ENCODE measurements at places on chromosomes 12 and 14.

DNA sequence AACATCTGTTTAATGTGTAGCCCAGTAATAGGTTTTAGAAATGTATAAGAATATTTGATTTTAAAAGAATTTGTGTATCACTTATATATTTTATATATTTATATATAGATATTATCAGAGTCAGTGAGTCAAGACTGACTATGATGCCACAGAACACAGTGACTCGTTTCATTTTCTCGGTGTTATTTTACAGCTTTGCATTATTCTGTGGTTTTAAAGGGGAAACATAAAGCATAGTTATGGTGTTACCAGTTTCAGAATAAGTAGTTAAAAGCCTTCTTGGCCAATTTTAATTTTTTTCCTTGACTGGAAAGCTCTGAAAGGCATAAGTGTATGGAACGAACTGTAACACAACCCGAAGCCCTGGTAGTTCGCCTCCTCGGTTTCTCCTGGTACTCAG is 91.0 kb downstream of the GRIP1 start:
- no peak for DNase-seq

DNA sequence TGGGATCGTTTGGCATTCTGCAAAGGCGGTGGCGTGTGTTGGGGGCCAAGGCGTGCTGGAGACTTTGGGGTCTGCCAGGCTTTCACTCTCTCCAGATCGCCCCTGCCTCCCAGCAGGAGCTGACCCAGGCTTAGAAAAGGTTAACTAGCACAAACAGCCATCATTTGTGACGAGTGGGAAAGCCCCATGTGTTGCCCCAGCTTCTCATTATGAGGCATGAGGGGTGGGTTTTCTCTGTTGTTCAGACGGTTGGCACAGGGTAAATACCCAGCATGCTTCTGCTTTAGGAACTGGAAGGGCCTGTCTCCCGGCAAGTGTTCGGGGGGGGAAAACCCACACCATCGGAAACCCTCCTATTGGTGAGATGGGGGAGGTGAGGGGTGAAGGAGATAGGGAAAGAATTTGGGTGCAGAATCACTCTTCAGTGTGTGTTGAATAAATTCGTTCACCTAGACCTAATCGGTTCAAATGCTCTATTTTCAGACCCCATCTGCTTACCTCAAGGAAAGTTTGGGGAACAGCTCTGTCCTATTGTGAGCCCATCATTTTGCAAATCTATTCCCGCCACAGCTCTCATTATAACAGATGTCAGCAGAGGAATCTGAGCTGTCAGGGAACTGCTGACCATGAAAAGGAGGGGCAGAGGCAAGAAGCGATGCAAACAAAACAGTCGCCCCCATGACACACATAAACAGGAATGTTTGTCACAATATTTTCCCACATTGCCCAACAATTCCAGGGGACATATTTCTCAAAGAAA is 34.7 kb upstream of the C12orf42 start:
- no peak for DNase-seq

- peak; percentile 54 for DNase-seq
Measured at GRCh38 chr12:96462571-96463280, 26.7 kb upstream of the CFAP54 start.

DNA sequence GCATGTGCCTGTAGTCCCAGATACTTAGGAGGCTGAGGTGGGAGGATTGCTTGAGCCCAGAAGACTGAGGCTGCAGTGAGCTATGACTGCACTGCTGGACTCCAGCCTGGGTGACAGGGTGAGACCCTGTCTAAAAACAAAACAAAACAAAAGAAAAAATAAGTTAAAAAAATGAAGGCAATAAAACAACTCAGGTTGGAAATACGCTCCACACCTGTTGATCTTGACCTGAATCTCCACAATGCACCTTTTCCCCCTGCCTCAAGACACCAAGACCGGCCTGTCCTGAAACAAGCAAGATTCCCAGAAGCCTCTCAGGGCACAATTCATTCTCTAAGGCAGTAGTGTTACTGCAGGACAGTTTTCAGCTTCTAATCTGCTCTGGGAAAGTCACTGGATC is 20.8 kb upstream of the CEBPE start:
- no peak for DNase-seq

DNA sequence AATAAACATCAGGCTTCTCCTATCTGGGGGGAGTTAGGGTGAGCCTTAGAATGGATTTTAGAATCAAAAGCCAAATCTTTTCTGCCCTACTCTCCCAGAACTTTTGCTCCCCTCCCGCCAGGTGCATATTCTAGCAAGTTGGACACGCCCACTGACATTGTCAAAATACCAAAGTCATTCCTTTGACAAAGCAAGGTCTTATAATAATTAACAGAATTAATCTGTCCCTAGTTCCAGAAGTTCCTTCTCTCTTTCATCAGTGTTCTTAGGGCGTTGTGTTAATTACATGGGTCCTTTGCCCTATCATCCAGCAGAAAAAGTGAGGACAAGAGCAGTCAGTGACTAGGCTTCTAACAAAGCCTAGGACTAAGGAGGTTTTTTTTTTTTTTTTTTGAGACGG is 2.4 kb downstream of the PRR13 start:
- no peak for DNase-seq

- DNase-seq = no peak
Measured at GRCh38 chr14:52863334-52863700, 71.9 kb upstream of the GNPNAT1 start.

- no peak for DNase-seq
Measured at GRCh38 chr12:32512910-32513309, 113.6 kb downstream of the FGD4 start.

GRCh38 chr12:27077586-27077985 is 4.8 kb downstream of the C12orf71 start:
- DNase-seq = no peak

- DNase-seq = no peak
Measured at GRCh38 chr12:50580436-50580835, 75.7 kb downstream of the DIP2B start.

DNA sequence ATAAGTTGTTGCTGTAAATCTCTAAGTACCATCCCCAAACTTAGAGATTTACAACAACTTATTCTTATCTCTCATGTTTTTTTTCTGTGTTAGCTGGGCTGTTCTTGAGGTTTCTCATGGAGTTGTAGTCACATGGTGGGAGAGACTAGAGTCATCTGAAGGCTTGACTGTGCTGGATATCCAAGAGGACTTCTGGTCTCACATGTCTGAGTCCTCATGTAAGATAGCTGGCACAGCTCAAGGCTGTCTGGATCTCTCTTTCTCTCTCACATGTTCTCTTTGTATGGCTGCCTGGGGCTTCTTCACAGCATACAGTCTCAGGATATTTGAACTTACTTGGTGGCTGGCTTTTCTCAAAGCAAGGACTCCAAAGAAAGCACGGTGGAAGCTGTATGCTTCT is 63.8 kb downstream of the DACT1 start:
- no peak for DNase-seq

DNA sequence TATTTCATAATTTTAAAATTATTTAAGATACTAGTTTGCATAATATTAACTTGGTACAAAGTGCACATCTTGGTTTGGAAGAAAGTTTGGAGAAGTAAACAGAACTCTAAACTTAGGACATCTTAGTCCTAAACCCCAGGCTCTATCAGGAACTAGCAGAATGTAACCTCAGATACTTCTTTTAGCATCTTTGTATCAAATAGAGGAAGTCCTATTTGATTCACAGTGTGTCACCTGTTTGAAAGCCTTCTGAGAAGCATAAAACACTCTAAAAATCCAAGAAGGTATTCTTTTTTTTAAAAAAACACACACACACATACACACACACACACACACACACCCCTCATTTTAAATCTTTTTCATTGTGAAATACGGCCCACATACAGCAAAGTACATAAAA is 12.0 kb upstream of the RNU6-7 start:
- DNase-seq = no peak

- no peak for DNase-seq
Measured at GRCh38 chr12:52274521-52275120, at the start of gene KRT86. KRT86 (plus strand) TSS chr12:52274645; CDS start chr12:52301917, 27,272 bp downstream.

DNA sequence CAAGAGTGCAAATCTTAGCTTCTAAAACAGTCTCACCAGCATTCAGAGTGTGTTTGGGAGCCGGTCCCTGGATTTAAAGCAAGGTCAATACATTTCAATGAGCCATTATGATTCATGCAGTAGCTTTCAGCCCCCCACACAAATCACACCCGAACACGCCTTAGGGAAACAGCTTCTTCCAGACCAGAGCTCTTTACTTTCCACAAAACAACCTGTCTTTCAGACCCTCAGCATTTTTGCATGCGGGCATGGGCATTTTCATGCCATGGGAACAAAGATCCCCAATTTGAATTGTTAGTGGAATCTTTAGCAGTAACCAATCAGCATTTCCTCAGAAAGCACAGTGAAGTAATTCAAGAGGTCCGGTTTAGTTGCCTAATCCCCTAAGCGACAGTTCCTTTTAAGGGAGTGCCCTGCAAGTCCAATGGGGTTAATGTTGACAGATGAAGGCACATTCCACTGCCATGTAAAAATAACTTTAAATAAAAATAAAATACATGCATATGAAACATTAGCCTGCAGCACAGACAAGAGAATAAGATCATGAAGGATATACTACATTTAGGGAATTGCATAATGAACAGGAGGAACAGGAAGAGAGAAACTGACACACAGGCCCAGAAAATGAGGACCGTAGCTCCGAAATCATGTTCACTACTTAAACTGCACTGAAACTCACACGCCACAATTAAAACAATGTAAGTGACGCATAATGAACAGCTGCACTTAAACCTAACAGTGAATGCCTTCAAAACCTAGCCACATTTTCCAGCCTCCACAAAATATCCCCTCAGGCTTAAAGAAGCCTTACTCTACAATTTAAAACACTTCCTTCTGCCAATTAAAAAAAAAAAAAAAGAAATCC is 4.0 kb downstream of the VPS37B start:
- peak; percentile 65 for DNase-seq

DNA sequence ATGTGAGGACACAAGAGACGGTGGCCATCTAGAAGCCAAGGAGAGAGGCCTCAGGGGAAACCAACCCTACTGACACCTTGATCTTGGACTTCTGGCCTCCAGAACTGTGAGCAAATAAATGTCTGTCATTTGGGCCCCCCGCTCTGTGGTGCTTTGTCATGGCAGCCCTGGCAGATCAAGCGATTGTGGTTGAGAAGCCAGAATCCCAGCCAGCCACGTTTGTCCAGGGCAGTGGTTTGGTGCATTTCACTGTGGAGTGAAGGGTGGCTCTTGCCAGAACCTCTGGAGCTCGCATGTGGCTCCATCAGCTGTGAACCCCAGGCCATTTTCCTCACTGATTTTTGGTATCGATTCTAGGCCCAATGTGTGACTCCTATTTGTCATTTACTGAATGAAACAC is 404.9 kb downstream of the BCL11B start:
- no peak for DNase-seq

DNA sequence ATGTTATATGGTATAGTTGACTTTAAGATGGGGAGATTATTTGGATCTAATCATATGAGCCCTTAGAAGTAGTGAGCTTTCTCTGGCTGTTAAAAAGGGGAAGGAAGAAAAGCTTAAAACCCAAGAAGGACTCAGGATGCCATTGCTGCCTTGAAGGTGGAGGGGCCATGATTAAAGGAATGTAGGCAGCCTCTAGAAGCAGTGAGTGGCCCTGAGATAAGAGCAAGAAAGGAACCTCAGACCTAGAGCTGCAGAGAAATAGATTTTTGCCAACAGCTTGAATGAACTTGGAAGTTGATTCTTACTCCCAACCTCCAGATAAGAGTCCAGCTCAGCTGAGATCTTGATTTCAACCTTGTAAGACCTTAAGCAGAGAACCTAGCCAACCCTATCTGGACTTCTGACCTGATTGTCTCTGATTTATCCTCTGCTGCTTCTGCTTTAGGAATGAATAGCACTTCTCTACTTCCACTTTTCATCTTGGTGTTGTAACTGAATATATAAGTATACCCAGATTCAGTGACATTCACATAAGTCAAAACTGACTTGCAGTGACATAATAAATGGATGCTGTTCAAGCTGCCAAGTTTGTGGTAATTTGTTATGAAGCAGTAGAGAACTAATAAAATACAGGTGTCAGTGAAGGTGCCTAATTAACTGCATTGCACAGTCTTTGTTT is 33.5 kb downstream of the RAD51B start:
- no peak for DNase-seq

GRCh38 chr14:31660728-31661127 is 99.5 kb downstream of the NUBPL start:
- DNase-seq = no peak

GRCh38 chr12:56257491-56258067 is 605 bp downstream of the ANKRD52 start:
- peak; percentile 74 for DNase-seq

GRCh38 chr12:42804928-42805327 is 215.4 kb upstream of the PRICKLE1 start:
- no peak for DNase-seq

DNA sequence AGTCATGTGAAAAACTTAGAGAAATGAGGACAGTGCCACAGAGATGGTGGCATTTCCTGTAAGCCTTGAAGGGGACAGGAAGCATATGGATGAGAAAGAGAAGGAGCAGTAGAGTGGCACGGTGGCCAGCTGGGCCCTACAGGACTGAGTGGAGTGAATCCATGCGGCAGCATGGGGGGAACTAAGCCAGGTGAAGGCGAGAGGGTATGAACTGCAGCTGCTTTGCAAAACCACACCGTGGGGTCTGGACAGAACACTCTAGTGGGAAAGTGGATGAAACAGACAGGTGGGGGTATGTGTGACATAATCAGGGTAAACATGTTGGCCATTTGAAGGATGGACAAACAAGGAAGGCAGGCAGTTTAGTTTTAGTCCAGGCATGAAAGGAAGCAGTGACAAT is 10.4 kb upstream of the SYCP3 start:
- no peak for DNase-seq

DNA sequence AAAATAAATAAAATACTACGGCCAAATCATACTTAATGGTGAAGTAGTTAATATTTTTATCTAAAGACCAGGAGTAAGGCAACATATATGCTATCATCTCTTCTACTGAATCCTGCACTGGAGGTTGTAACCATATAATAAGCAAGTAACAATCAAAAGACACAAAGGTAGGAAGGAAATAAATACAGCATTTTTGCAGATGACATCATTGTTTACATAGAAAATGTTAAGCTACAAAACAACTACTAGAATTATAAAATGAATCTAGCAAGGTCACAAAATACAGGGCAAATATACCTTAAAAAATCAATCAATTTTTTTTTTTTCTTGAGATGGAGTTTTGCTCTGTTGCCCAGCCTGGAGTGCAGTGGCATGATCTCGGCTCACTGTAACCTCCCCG is 51.6 kb upstream of the BDKRB2 start:
- no peak for DNase-seq

- peak; percentile 61 for DNase-seq
Measured at GRCh38 chr14:74945261-74945851, 10.0 kb downstream of the PGF start.

- DNase-seq = no peak
Measured at GRCh38 chr12:52721838-52722470, 18.6 kb upstream of the KRT77 start.

- no peak for DNase-seq
Measured at GRCh38 chr12:114311974-114312373, 94.0 kb downstream of the TBX5 start.

GRCh38 chr12:52032446-52032803 is 18.8 kb upstream of the NR4A1 start:
- DNase-seq = no peak

GRCh38 chr12:25546318-25546717 is 6.8 kb downstream of the LMNTD1 start:
- no peak for DNase-seq

GRCh38 chr12:3129301-3130056 is 52.3 kb downstream of the TSPAN9 start:
- DNase-seq = peak; percentile 34

Measured in NCI-H82 (cell line).